A549 treated with GW870086 at 1 μM for 4 hours (cell line): ENCODE measurements at places on chromosomes 4 and X. TPM values are rescaled to one million over a fixed set of nuclear protein-coding genes. Genes with fewer than 3 reads are reported as not detected.

The KLF8 gene
- 0.02 to 0.16 TPM (median 0.07 TPM) in 4 of 5 replicates, not detected in the other for total RNA-seq

The MAGEB10 gene
- total RNA-seq = not detected in 5 replicates

The FGFR3 gene
- 1.2 to 3.1 TPM (median 2.8 TPM) in 5 replicates for total RNA-seq

The SUPT20HL2 gene
- total RNA-seq = not detected in 5 replicates

The NONO gene
- 303 to 378 TPM (median 343 TPM) in 5 replicates for total RNA-seq

The LINC00632 gene
- total RNA-seq = 0.89 to 1.9 TPM (median 1.3 TPM) in 5 replicates
